Body of pancreas (tissue), 4 donors: ENCODE measurements at places on chromosomes 3 and 15.

DNA sequence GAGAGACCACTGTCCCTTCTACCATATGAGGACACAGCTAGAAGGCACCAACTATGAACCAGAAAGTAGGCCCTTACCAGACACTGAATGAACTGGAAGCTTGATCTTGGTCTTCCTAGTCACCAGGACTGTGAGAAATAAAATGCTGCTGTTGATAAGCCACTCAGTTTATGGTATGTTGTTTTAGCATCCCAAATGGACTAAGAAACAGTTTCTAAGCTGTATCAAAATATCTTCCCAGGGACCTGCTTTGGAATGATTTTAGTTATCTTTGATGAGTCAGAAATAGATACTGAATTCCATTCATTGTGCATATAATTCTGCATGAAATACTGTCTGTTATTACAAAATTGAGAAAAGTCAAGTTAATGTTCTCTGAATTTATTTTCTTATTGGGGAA is 18.6 kb downstream of the WDR76 start:
- DNase-seq = no peak

DNA sequence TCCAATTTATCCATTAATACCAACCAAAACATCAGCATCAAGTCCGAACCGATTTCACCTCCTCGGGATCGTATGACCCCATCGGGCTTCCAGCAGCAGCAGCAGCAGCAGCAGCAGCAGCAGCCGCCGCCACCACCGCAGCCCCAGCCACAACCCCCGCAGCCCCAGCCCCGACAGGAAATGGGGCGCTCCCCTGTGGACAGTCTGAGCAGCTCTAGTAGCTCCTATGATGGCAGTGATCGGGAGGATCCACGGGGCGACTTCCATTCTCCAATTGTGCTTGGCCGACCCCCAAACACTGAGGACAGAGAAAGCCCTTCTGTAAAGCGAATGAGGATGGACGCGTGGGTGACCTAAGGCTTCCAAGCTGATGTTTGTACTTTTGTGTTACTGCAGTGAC is 20.8 kb downstream of the LYSMD4 start:
- no peak for DNase-seq

DNA sequence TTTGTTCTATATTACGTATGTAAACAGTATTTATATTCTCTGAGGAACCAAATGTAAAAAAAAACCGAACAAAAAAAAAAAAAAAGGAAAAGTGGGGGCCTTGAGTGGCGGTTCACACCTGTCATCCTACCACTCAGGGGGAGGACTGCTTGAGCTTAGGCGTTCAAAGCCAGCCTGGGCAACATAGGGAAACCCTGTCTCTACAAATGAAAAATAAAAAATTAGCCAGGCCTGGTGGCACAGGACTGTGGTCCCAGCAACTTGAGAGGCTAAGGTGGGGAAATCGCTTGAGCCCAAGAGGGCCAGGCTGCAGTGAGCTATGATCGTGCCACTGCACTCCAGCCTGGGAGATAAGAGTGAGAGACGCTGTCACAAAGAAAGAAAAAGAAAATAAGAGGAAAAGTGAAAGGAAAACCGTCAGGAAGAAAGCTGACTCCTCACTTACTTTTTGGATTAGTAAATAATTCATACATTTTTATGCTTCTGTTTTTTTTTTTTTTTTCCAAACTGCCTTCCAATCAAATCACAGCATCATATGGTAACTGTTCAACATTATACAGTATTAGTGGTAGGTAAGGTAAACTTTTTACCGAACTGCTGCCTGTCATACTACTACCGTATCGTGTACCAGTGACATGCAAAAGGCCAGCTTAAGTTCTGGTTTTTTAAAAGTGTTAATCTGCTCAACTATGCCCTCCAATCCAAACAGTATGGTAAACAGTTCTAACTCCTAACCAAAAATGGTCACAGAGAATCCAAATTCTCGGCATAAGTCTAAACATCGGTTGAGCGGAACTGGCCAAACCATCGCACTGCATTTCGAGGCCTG is 1.2 kb downstream of the PHC3 start:
- DNase-seq = peak; percentile 11

GRCh38 chr3:15815696-15816095 is 17.9 kb upstream of the ANKRD28 start:
- no peak for DNase-seq

DNA sequence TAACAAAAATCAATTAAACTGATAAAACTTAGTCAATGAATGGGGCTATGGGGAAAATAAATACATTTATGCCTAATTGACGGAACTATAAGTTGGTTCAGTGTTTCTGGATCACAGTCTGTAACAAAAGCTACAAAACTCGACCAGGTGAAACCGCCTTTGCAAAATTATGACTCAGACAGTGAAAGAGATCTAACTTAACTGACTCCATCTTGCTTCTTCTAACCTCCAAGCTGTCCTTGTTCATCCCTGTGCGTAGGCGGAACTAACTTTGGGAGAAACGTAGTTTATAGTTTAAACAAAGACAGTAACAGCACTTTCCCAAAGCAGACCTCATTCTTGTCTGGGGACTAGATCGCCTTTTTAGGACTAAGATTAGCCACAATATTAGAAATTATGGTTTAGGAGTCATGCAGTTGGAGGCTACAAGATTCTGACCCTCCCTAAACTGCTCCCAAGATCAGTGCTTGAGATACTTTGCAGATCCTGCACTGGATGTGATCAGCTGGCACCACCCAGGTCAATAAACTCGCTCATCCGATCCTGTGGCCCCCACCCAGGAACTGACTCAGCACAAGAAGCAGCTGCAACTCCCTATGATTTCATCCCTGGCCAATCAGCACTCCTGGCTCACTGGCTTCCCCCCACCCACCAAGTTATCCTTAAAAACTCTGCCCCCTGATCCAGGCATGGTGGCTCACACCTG is 7.2 kb upstream of the MFGE8 start:
- no peak for DNase-seq

- DNase-seq = no peak
Observed at GRCh38 chr3:157695103-157695502, 191.9 kb upstream of the VEPH1 start.

DNA sequence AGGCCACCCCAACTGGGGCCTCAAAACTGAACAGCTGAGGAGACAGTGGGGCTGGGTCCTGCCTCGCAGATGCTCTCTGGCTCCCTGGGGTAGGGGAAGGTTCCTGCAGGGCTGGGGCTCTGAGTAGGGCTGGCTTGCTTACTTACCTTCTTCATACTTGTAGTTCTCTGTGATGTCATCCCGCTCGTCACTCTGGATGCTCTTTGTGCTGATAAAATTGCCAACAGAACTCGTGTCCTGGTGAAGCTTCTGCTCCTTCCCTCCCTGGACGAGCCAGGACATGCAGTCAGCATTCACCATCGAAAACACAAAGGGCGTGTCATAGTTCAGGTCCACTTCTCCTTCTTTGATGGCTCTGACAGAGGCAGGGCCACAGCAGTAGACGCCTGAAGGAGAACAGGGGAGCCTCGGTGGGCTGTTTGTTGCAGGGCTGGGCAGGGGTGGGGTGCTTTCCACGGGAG is 17.9 kb upstream of the EPB42 start:
- no peak for DNase-seq

DNA sequence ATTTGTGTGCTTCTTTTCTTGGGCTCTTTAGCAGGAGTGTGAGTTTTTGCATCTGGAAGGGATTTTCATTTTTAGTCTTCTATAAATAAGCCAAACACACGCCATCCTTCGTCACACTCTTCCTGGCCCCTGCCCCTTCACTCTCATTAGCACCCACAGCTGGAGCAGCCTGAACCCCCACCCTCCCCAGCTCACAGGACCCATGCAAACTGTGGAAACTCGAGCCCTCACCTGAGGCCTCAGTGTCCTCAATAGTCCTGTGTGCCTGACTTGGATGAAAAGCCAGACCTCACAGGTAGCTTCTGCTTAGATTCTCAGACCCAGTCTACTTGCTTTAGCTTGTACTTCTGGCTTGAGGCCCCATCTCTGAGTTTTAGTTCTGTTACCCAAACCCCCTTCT is 167.9 kb downstream of the MTHFS start:
- no peak for DNase-seq

GRCh38 chr3:137944593-137944992 is 65.4 kb upstream of the CLDN18 start:
- no peak for DNase-seq

- no peak for DNase-seq
Observed at GRCh38 chr3:32840086-32840841, 22.5 kb downstream of the TRIM71 start.

DNA sequence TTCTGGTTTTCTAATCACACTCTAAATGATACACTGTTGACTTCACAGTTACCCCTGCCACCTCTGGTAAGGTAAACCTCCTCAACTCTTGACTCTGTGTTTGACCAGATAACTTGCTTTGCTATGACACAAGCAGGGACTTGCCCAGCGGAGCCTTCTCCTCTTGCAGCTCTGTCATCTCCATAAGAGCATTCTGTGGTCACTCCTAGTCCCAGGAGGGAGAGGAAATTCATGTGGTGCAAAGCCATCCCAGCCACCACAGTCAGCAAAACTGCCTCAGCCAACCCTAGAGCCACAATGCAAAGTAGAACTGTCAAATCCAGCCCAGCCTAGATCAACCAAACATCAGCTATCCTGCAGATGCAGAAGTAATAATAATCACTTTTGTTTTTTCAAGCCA is 144.7 kb upstream of the GADL1 start:
- DNase-seq = no peak

- DNase-seq = no peak
Observed at GRCh38 chr15:34837246-34838016, 42.1 kb upstream of the ACTC1 start.

GRCh38 chr15:96294766-96295165 is 35.7 kb upstream of the NR2F2 start:
- DNase-seq = no peak

- DNase-seq = no peak
Observed at GRCh38 chr3:38247366-38248035, 18.1 kb upstream of the SLC22A13 start.

DNA sequence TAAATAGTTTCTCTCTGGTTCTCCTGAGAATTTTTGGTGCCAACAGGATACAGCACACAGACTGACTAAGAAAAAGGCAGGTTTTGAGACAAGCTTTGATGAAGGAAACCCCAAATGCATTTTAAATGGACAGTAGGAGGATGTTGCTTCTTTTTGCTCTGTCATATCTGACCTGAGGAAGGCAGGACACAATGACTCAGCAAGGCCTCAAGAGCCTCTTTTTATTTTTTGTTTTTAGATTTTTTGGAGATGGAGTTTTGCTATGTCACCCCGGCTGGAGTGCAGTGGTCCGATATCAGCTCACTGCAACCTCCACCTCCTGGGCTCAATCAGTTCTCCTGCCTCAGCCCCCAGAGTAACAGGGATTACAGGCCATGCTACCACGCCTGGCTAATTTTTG is 16.9 kb upstream of the KNG1 start:
- DNase-seq = no peak

- DNase-seq = no peak
Observed at GRCh38 chr3:14397940-14398796, 4.2 kb upstream of the SLC6A6 start.

GRCh38 chr15:29322415-29322814 is 52.8 kb upstream of the NSMCE3 start:
- no peak for DNase-seq

DNA sequence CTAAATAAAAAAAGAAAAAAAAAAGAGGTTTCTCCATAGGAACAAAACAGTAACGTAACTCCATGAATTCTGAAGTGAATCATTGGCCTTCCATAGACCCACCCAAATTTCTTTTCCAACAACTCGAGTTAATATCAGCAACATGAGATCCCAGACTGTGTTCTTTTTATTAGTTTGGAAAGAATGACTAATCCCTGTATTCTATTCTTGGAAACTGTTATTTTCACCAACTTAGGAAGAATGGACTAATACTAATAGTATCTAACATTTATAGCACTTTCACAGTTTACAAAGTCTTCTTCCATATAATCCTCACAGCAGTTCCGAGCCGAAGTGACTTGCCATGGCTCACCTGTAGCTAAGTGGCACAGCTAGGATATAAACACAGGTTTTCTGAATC is 72.7 kb upstream of the SLC4A7 start:
- no peak for DNase-seq

DNA sequence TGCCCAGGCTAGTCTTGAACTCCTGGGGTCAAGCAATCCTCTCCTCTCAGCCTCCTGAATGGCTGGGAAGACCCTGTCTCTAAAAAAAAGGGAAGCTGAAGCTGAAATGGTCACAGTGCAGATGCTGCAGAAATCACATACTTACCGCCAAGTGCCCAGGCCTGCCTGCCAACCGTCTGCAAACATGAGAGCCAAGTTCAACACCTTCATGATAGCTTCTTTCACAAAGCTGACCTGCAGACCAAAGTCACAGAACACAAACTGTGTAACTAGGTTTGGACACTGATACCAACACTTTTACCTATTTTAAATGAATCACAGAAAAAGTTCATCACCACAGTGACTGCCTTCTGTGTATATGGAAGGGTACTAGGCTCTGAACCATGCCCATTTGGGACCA is 22.8 kb upstream of the CYFIP1 start:
- no peak for DNase-seq

- no peak for DNase-seq
Observed at GRCh38 chr3:25097023-25097422, 331.0 kb upstream of the RARB start.

GRCh38 chr15:90883526-90883975 is 753 bp upstream of the FES start:
- no peak for DNase-seq

- DNase-seq = no peak
Observed at GRCh38 chr3:6088433-6088832, 772.5 kb upstream of the GRM7 start.

DNA sequence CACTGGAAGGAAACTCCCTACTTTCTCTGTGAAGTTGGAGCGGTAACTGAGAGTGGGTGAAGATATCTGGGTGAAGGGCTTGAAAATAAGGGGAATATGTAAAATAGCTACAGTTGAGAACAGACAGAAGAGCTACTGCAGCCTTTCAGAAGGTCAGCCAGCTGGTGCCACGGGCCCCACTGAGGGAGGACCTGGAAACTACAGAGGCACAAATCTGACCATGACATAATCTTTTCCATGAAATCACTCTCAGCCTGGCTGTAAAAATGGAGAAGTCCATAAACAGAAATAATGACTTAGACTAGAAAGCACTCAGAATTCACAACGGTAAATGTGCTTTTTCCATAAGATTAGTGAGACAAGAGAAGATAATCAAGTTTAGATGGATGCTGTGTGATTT is 46.4 kb downstream of the ST3GAL6 start:
- DNase-seq = no peak

DNA sequence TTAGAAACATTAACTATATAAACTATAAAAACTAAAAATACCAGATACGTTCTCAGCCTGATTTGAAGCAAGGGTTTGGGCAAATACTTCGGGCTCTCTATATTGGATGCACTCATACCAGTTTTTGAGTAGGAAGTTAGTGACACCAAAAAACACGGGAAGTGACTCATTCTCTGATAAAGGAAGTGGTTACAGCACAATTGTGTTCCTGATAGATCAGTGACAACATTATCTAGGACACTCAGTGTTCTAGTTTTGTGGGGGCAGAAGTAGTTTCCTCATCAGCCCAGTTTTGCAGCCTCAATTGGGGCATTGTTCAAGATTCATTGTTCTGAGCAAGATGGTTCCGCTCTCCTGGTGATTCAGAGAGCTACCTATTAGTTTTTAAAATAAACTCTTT is 469.6 kb upstream of the DPPA4 start:
- DNase-seq = no peak
